ENCODE measurements at places on chromosomes 16 and 17. TPM values are rescaled to one million over a fixed set of nuclear protein-coding genes. Genes with fewer than 3 reads are reported as not detected.

The FTO gene
- 46.7 TPM for total RNA-seq

- no peak for DNase-seq
These were observed 67.4 kb downstream of the SLC39A11 start for GRCh38 chr17:73025041-73025560.

The CCL2 gene
- total RNA-seq, result 0.51 TPM

GRCh38 chr17:1720856-1721386 lies 3.6 kb upstream of the WDR81 start:
- peak; percentile 51 for DNase-seq

DNA sequence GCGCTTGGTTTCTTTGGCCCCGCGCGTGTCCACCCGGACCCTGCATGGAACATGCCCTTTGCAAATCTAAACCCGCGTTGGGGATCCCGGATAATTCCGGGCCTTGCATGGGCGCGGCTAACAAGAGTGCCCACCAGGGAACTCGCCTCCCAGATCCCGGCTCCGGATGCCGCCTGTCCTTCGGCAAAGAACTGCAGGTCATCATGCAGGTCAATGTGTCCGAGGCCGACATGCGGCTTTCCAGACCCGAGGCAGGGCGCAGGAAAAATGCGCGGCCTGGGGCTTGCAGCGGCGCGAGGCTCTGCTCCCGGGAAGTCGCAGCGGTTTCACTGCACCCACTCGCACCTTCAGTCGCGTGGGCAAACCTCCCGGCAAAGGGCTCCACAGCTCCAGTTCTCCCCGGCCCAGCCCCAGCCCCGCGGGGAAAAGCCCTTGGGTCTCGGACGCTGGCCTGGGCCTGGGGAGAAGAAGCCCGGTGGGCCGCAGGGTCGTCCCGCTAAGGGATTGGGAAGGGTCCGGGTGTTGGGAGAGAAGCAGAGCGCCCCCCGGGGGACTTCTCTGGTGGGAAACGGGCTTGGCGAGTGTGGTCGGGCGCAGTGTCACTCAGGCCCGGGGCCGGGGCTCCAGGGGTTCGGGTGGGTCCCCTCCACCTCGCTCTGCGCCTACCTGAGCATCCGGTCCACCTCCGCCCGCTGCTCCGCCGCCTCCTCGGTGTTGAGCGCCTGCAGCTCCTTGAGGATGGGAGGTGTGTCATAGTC lies 805 bp downstream of the HNF1B start:
- DNase-seq, result no peak
